ENCODE measurements at places on chromosomes 5 and 9.

GRCh38 chr9:137905740-137906139 lies 28.2 kb downstream of the CACNA1B start:
- DNase-seq = no peak

DNA sequence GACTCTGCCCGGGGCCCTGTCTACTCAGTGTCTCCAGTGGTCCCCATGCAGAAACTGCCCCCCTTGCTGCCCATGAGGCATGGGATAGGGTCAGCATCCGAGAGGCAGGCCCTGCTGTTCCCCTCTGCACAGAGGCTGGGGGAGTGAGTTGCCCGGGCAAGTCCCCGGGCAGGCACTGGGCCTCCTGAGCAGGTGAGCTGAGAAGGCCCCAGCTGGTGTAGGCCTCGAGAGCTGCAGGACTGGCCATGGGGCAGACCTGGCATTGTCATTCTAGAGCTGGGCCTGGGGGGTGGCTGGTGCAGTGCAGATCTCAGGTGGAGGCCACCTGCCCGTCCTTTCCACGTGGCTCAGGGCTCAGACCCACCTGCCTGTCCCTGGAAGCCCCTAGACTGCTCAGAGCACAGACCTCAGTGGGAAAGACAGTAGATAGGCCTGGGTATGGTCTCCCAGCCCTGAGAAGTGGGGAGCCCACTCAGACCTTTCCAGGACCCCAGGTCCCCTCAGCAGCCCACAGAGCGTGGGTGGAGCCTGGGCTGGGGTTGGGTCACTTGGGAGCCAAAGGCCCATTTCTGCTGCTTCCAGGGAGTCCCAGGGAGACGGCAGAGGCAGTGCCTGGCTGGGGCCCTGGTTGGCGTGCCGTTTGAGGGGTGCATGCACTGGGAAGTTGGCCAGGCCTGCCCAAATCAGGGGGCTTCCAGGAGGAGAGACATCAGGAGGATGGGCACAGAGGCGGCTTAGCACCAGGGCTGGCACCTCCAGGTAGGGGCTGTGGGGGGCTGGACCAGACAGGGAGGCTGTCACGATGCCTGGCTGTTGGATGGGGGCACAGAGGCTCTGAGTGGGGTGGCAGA lies 4.8 kb upstream of the NOTCH1 start:
- no peak for DNase-seq

DNA sequence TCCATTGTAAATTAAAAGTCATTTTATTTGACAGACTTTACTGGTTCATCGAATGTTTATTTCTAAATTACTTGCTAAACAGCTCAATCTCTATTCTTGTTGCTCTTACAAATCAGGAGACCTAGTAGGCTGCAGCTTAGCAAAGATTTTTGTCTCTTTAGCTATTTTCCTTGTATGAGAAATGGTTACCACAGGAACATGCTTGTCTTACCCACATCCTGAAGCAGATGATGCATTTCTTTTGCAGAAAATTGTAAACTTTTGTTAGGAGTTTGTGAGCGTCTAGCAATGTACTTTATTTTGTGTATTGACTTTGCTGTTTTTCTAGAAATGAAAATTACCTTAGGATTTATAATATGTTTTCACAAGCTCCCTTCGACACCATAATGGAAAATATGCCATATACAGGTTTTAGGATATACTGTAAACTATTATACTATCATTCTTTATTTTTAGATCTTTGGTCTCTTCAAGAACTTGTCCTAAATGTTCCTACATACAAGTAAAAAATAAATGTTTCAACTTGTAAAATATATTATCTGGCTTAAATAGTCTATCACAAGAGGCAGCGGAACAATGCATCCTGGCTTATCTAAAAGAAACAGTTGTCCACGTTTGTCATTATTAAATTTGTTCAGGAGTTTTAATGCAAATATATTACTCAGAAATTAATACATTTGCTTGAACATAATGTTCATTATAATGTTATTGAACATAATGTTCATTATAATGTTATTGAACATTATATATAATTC lies 54.1 kb downstream of the SPEF2 start:
- no peak for DNase-seq

DNA sequence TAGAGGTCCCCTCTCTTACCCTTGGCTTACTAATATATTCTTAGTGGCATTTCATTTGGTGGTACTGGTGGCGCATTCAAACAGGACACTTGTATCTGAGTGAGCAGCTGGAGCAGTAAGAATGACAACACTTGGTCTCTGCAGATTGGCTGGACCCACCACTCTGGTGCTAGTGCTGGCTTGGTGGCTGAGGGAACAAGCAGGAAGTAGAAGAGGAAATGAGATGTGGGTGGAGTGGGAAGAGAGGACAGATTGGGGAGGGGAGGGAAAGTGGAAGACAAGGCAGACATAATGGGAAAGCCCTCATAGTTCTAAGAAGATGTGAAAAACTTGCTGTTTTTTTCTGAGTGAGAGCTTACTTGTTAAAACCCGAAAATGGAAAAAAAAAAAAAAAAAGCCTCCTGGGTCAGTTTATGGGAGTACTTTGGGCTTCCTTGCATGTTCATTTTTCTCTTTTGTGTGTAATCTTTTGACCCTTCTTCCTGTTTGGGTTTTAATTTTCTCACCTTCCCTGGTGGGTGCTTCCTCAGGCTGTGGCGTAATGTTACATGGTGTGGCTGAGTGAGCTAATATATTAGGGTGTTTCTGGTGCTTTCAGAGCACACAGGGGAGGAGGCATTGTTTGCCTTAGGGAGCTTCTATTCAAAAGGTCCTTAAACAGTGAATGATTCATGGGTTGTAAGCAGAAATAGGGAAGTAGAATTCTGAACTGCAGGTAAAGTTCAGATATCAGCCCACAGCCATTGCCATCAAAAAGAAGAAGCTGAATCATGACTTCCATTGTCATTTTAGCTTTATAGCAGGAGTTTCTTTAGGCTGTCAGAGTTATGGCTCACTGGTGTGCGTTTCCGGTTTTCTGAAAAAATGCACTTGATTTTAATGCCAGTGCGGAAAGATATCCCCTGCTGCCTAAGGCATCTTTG lies 52.3 kb downstream of the TLE4 start:
- no peak for DNase-seq

- DNase-seq = peak; percentile 21
These were observed 1.7 kb downstream of the CCNG1 start for GRCh38 chr5:163439092-163439425.

GRCh38 chr9:37946041-37946440 lies 42.1 kb upstream of the SLC25A51 start:
- DNase-seq = no peak

GRCh38 chr5:36735891-36736290 lies 129.5 kb downstream of the SLC1A3 start:
- DNase-seq = no peak

GRCh38 chr9:69471433-69471832 lies 146.4 kb downstream of the ENTREP1 start:
- peak; percentile 4 for DNase-seq

GRCh38 chr9:78035383-78035993 lies 3.9 kb upstream of the GNAQ start:
- DNase-seq = peak; percentile 82

- DNase-seq = no peak
These were observed 29.0 kb downstream of the KLF9 start for GRCh38 chr9:70385426-70385825.

DNA sequence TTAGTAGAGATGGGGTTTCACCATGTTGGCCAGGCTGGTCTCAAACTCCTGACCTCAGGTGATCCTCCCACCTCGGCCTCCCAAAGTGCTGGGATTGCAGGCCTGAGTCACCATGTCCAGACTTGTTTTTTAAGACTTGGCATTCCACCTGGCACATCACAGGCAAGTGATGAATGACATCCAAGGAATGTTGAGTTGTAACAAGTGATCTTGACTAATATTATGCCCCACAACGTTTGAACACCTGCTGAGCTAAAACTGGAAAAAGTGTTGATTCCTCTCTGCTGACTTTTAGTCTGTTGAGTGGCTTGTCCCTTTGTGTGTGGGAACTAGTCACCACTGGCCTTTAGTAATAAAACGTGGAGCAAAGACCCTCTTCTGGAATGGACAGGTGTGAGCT lies 54.6 kb downstream of the SUB1 start:
- DNase-seq = peak; percentile 24

DNA sequence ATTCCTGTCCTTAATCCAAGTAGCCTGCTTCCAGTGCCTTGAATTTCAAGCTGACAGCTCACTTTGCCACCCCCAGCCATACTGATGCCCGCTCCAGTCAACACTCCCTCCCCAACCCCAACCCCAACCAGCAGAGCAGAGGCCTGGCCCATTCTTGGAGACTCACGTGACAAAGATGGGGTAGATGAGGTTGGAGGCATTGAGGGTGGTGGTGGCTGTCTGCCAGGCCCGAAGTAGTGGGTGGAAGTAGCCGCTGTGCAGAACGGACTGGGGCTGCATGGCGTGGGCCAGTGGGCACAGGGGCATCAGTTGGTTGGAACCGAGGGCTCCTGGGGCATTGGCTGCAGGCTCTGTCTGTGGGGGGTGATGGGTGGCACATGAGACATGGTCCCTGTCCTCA lies 7.8 kb downstream of the ALAD start:
- no peak for DNase-seq

DNA sequence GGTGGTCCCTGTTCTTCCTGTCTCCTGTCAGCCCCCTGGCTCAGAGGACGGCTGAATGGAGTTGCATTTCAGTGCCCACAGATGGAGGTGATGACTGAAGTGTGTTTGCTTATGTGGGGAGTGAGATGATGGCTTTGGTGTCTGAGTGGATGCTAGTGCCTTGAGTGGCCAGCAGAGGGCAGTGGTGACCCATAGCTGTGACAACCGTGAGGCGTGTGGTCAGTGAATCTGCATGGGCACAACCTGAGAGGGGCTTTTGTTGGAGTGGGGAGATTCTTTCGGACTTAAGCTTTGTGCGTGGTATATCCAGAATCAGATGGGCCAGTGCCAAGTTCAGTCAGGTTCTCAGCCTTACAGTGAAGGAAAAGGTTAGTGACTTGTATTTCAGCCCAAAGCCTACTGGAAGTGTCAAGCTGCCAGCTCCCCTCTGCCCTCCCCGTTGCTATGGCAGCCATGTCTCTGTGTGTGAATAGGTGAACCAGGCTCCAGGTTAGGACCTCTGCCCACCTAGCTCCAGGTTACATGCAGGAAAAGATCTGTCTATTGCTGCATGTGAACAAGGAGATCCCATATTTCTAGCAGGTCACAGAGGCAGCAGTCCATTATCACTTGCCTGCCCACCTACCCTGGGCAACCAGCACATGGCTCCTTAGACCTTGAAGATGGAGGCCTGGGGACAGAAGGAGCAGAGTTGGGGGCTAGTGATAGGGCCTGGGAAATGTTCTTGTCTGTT lies 14.7 kb upstream of the CXXC5 start:
- DNase-seq = peak; percentile 74

- no peak for DNase-seq
These were observed 221.6 kb downstream of the NFIB start for GRCh38 chr9:14092344-14092743.

DNA sequence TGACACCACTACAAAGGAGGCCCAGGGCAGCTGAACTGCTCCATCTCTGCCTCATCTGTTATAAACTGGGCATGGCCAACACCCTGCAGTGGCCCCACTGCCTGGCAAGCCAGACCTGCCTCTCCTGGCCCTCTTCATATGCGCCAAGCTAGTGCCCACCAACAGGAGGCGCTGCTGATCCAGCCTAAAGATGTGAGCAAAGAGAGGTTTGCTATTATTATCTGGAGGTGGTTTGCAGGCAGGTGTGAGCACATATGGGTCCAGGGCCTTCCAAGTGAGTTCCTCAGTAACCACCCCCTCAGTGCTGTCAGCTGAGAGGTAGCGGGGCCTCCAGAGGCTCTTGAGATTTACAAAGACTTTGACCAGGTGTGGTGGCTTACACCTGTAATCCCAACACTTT lies 232.2 kb downstream of the SYK start:
- DNase-seq = no peak

- DNase-seq = no peak
These were observed 87.0 kb upstream of the SPRY4 start for GRCh38 chr5:142411656-142412425.

GRCh38 chr5:169763376-169764017 lies 126.4 kb downstream of the DOCK2 start:
- peak; percentile 57 for DNase-seq

DNA sequence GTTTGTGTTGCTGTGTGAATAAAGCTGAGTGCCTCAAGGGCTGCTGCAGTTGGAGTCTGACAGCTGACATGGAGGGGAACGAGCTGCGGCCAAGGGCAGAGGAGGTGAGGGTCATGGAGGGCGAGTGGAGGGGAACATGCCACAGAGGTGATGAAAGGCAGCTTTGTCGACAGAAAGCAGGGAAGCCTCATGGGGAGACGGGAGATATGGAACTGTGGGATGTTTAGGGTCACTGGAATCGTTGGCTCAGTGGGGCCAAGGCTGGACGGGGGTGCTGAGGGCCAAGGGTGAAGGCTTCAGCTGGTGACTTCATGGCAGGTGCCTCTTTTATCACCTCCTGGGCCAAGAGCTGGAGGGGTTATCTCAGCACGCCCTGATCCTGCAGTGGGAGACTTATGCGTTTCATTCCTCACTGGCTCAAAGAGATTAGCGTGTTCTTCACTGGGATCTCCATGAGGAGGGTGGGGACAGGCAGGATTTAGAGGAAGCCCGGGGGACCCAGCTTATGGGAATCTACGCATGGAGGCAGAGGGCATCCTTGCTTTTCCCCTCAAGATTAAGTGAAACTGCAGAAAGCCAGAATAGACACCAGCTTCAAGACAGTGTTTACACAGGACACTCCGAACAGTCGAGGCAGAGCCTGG lies 42.2 kb downstream of the FAM240B start:
- DNase-seq = no peak

DNA sequence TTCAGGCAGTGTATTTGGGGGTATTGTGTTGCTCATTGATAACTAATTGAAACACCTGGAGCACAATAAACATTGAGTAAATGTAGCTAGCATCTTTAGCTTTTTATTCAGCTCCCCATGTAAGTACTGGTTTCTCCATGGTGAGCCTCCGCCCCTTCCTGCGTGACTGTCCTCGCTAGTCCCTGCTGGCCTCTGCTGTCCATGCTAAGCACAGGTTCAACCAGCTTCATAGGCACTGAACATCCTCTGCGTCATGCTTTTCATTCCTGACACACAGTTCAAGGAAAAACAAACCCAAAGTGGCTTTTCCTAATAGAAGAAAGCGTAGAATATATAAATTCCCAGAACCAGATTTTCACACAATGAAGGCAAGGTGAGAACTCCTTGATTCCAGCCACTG lies 27.3 kb upstream of the DAP start:
- no peak for DNase-seq

Data from fibroblast of skin of scalp (primary cell).